ENCODE measurements at places on chromosomes 2 and 18. TPM values are rescaled to one million over a fixed set of nuclear protein-coding genes. Genes with fewer than 3 reads are reported as not detected.

GRCh38 chr2:42799881-42800280, 7.5 kb upstream of the HAAO start:
- DNase-seq = no peak

TUBA3E gene
- total RNA-seq = not detected

GRCh38 chr2:131146231-131146630, 41.1 kb downstream of the PLEKHB2 start:
- no peak for DNase-seq

- DNase-seq = no peak
These were observed 630.9 kb downstream of the NYAP2 start for GRCh38 chr2:226030369-226030768.

- no peak for DNase-seq
These were observed 186.2 kb downstream of the STK39 start for GRCh38 chr2:168060986-168061750.

AQP12B gene
- total RNA-seq = not detected

DNA sequence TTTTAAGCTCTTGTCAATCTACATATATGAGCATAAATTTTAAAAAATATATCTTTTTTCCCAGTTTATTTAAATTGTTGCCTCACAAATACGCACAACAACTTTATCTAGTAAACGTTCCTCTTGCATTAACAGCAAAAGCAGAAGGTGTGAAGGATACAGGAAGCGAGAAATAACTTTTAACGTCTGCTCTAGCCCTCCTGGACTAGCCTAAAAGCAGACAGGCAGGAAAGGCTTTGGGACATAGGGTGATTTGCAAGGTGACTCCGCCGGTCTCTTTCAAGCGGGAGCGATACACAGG, 434 bp upstream of the DUSP19 start:
- no peak for DNase-seq

DNA sequence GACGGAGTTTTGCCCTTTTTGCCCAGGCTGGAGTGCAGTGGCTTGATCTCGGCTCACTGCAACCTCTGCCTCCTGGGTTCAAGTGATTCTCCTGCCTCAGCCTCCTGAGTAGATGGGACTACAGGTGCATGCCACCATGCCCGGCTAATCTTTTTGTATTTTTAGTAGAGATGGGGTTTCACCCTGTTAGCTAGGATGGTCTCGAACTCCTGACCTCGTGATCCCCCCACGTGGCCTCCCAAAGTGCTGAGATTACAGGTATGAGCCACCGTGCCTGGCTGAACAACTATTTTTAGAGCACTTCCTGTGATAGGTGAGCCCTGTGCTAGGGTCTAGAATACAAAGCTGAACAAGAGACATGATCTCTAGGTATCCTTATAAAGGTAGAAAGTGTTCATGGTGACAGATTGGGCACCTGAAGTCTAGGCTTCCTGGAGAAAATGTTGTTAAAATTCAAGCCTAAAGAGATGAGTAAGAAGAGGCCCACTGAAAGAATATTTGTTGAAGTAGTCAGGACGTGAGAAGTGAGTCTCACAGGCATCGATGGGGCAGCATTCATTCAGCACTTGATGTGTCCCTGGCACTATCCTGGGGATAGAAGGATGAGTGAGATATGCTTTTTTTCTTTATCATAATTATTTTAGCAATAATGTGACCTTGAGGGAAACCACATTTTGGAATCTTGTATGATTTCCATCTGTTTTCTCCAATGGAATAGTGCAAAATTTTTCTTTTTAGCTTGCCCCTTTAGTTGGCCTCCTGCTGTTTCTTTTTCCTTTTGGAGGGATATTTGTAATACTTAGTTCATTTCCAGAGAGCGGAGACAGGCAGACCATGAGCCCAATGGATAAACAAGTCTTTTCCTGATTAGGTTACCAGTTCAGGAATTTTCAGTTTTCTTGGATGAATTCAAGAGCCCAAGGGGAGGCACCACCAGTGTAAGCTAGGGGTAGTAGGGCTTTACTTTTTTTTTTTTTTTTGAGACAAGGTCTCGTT, 5.1 kb downstream of the ZNF236 start:
- peak; percentile 43 for DNase-seq

DNA sequence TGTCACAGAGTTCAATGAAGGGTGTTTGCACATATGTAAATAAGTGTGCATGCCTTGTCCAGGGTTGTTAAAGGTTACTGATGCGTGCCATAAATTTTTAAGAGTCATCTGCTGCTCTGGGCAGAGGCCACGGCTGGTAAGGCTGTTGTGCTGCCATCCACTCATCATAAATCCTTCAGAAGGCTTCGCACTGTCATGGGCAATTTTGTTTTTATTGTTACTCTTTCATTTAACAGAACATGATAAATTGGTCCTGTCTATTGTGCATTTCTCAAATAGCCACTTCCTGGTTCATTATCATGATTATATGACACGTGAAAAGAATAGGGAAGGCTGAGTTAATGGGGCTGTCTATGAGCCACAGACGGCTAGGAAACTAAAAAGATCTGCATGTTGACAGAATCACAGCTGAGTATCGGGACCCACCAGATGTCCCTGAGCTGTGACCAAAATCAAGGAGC, 634.3 kb upstream of the SOX11 start:
- DNase-seq = no peak

GRCh38 chr2:98709535-98709934, 21.4 kb downstream of the MGAT4A start:
- no peak for DNase-seq

SLC25A12 gene
- total RNA-seq = 16.2 TPM

SH3RF3 gene
- total RNA-seq = 1.9 TPM

DNA sequence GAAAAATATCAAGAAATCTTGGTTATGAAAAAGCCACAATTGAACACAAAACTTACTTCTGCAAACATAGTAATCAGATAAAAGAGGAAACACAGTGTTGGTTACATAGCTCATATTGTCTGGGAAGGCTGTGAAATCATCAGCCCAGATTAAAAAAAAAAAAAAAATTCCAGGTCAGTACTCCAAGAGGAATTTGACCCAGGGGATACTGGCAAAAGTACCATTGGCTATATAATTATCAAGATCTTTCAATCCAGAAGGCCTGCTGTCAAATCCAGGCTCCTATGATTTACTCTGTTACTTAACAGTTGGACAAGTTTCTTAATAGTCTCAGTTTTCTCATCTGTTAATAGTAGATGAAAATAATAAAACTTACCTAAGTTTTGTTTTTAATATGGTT, 12.9 kb upstream of the IKZF2 start:
- no peak for DNase-seq

DNA sequence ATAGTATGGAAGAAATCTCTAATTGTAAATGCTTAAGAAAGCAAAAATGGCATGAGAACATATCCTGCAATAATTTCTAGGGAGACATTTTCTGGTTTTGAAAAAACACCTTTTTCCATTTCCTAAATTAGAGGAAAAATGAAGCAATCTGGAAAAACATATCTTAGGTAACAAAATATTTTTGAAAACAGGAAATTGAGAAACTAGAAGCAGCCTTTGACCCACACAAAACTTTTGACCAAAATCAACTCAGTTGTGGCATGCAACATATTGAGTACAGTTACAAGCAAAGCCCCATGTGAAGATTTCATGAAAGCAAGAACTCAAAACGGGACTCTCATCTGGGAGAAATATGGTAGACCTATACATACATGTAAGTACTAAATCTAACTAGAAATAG, 28.6 kb upstream of the CHAC2 start:
- DNase-seq = no peak

DNA sequence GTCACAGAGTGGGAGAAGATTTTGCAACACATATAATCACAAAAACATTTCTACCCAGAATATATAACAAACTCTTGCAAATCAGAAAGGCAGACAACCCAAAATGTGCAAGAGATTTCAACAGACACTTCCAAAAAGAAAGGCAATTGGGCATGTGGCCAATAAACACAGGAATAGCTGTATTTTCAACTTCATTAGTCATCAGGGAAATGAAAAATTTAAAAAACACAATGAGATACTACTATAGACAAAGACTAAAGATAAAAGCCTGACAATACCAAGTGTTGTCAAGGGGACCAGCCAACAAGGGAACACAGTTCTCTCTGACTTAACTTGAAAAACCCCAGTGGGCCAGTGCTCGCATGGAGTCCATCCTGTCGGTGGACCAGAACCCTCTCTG, 40.5 kb downstream of the MTHFD2 start:
- no peak for DNase-seq
